Caki2 (cell line): ENCODE measurements at places on chromosomes 6 and 20. TPM values are rescaled to one million over a fixed set of nuclear protein-coding genes. Genes with fewer than 3 reads are reported as not detected.

GRCh38 chr20:34824452-34824805, 1.0 kb downstream of the NCOA6 start:
- DNase-seq: peak; percentile 84

- no peak for DNase-seq
Measured at GRCh38 chr6:25360621-25361020, 81.4 kb downstream of the CARMIL1 start.

RSPO3 gene
- total RNA-seq: 2.4 and 7.7 TPM in 2 replicates

SLC24A3 gene
- total RNA-seq: not detected in 2 replicates

VPS52 gene
- total RNA-seq: 21.1 and 27.6 TPM in 2 replicates

- DNase-seq: no peak
Measured at GRCh38 chr20:48278961-48279481, 493.7 kb upstream of the SULF2 start.

GRCh38 chr6:109279628-109280027, 102.6 kb downstream of the CD164 start:
- DNase-seq: no peak

TBC1D32 gene
- 3.8 and 4.9 TPM in 2 replicates for total RNA-seq

FILIP1 gene
- total RNA-seq: 0.10 TPM in 1 of 2 replicates, not detected in the other

- DNase-seq: no peak
Measured at GRCh38 chr6:14408446-14408845, 290.9 kb downstream of the CD83 start.

DNA sequence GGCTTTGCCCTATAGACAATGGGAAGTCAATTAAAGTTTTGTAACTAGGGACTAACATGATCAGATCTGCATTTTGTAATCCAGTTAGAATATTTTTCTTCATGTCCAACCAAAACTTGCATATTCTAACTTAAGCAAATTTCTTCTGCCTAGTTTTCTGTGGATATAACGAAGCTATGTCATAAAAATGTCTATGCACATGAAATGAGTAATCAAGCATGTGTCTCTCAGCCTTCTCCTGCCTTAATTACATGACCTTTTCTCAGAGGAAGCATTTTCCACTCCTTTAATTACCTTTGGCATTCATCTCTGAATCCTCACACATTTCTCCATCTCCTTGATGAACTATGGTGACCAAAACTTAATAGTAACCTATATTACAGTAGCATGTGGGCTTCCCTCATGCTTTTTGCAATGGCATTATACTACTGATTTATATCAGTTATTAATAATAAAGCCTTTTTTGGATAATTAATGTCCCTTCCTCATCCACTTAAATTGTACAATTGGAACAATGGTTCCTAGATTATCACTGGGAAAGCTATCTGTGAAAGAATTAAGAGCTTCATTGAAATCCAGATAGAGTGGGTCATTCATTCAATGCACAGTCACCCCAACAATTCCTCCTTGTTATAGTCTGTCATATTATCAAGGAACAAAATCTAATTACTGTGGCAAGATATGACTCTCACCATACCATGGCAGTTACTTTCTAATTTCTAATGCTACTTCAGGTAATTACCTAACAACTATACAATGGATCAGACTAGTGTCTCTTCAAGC, 19.1 kb upstream of the FBXO9 start:
- DNase-seq: no peak

- DNase-seq: no peak
Measured at GRCh38 chr6:139625081-139625939, 250.9 kb upstream of the CITED2 start.

- no peak for DNase-seq
Measured at GRCh38 chr6:99589290-99589672, 17.4 kb upstream of the PRDM13 start.

GRCh38 chr6:25042036-25042521, 106.3 kb upstream of the RIPOR2 start:
- no peak for DNase-seq

DNA sequence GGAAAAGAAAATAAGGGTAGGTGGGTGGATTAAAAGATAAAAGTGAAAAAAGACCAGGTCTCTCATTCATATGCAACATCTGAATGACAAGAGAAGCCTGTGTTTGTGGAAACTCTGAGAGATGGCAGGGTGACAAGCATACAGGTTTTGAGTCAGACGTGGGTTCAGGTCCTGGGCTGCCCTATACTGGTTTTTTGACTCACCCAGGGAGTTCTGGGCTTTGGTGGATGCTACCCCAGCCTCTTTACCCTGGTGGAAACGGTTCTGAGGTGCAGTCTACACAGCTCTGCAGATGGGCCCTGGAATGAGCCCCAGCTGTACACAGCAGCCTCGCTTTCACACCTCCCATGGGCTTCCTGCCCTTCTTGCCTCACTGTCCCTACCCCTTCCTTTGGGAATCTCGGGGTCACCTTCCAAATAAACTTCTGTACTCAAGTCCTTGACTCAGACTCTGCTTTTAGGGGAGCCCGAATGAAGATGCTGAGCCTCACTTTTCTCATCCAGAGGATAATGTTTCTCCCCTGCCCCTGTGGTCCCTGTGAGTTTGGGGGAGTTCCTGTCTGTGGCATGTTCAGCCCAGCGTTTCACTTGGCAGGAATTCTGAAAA, 77.7 kb upstream of the CLDN20 start:
- no peak for DNase-seq

DNA sequence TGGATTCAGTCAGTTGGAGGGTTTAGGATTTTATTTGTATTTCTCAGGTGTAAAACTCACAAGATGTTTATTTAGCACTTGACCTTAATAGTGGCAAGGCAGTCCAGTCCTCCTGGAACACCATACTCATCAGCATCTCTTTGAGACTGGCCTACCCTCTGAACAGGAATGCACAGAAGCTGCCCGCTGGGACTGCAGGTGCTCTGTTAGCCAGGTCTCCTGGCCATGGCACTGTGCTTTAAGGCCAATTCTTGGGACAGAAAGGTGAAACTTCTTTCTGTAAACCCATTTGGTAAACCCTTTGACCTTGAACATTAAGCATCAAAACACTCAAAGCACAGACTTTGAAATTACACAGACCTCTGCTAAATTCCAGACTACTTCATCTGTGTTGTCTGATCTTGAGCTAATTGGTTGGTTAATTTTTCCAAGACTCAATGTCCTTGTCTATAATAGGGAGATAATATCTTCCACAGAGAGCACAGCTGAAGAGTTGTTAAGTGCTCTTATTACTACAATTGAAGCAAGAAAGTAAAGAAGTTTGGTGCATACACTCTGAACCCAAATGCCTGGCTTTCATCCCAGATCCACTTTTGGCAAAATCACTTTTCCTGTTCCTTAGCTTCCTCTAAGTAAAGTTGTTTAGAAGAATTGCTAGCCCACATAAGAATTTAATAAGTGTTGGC, 54.9 kb upstream of the NT5E start:
- DNase-seq: no peak

DNA sequence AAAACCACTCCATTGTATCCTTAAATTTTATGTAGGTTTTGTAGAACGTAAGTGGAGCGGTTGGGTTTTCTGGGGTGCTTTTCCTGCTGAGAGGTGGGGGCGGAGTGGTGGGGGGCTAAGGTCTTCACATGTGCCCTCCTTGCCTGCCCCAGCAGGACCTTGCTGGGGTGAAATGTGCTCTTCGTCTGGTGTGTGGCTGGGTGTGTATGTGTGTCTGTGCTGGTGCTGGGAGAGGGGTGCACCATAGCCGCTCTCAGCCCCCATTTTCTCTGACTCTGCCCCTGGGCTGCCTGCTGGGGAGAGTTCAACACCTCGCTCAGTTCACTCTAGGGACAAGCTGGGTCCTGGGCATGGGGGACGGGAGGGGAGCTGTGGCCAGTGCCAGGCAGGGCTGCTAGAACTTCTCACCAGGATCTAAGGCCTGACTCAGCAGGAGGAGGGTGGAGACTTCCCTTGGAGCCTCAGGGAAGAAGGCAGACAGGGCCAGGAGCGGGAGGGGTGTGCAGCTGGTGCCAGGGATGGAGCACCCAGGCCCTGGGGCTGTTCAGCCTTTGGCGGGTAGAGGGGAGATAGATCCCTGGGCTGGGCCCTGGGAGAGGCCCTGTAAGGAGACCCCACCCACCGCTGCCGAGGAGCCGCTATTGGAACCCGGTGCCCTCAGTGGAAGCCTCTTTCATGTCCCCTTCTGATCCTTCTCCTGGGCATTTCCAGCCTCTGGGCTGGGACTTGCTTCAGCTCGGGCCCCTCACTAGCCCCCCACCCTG, 4.8 kb downstream of the SOX18 start:
- peak; percentile 67 for DNase-seq

DNA sequence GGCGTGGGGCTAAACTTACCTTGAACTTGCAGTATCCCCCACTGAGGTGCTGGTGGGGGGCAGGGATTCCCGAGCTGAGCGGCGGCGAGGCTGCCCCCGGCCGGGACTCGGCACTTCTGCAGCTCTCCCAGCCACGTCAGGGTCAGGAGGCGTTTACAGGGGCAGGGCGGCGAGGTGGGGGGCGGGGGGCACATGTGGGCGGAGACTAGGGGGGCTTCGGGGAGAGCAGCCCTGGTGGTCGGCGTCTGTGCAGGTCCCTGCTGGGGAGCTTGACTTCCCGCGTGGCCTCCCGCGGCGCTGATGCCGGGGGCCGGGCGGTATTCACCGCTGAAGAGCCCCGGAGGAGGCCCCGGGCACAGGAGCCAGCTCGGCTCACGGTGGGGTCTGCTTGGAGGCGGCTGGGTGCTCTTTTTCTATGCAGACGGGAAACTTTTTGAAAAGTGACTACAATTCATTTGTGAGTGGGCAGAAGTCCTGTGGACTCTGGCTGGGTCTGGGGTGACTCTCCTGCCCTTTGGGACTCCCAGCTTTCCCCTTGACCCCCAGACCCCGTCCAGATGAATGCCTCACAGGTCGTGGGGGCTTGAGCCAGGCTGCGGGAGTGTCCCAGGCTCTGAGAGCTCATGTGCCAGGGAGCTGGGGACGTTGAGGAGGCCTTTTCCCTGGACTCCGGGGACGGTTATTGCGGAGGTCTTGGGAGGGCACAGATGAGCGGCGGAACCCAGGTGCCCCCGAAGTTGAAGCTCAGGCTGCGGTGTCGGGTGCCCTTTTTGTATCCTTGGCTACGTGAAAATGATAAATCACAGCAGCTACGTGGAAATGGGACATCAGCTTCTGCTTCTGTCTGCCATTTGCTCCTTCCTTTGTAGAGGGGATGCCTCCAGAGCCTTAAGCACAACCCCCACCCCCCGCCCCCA, 75.9 kb upstream of the GATA5 start:
- DNase-seq: no peak

LY6G6C gene
- not detected in 2 replicates for total RNA-seq

KCNK15 gene
- not detected in 2 replicates for total RNA-seq

GNMT gene
- 1.5 TPM in 1 of 2 replicates, not detected in the other for total RNA-seq

DNA sequence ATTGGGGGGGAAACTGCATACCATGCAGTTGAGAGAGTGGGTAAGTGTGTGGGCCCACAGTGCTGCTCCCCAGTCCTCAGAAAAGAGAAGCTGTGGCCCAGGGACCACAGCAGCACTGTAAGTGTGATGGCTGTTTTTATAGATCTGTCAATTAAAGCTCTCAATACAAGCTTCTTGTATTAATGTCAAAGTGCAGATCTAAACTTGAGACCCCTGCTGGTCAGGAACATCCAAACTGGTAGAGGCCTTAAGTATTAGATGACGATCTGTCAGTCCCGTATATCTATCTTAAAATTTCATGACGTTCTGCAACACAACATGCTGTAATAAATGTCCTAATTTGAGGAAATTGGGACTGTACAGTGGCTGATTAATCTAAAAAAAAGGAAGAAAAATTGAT, 74.8 kb downstream of the TULP4 start:
- no peak for DNase-seq

DNA sequence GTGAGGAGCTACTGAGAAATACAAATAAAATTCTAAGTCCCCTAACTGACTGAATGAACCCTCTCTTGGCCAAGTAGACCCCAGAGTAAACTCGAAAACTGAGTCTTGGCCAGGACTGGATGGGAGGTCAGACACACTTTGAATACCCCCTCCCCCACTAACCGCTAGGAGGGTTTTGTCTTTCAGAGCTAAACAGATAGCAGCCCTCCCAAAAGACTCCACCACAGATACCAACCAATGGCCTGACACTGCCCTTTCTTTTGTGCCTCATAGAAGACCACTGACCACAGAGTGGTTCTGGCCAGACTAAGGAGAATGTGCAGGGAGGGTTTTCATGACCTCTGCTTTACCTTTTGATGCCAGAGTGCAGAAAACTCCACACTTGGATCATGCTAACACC, 42.1 kb downstream of the SPACA1 start:
- no peak for DNase-seq
